Activated CD4-positive, alpha-beta T cell treated with anti-CD3 and anti-CD28 coated beads, Interleukin-2, amount 10 ng/mL, durations not matched to agents 7 days and 5 days (primary cell): ENCODE measurements at places on chromosomes 2 and 18.

- no peak for DNase-seq
Observed at GRCh38 chr2:240786871-240787311, 33.1 kb downstream of the KIF1A start.

DNA sequence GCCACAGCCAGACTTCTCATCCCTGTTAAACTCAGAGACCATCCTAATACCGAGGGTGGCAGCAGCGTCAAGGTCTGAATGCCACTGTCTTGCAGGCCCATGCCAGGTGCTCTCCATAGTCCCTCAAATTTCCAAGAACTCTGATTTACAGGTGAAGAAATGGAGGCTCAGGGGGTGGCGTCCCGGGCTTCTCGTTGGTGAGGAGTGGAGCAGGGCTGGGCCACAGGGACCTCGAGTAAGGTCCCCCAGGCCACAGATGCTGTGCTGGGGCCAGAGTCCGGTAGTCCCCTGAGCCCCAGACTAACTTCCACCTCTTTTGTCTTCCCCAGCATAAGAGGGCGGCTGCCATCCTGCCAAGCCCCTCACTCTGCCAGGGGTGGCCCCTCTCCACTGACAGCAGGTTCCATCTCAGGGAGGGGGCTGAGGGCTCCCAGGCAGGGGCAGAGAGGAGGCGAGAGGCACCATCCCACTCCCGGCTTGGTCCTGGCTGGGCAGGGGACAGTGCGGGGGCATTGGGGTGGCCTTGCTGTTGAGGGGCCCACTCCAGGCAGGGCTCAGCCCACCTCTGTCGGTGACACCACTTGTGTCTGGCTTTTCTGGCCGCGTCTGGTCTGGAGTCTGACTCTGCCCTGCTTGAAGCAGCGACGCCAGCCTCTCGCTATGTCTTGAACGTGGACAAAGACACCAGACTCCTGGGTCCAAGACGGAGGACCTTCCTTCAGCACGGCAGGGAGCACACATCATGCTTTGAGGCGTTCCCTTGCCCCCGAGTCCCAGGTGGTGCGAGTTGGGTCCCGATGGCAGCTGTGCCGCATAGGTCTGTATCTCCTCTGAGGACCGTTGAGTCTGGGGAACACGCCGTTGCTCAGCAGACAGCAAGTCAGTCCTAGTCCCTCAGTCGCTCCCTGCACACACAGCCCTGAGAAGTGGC, 15.9 kb upstream of the KLHL30 start:
- no peak for DNase-seq

DNA sequence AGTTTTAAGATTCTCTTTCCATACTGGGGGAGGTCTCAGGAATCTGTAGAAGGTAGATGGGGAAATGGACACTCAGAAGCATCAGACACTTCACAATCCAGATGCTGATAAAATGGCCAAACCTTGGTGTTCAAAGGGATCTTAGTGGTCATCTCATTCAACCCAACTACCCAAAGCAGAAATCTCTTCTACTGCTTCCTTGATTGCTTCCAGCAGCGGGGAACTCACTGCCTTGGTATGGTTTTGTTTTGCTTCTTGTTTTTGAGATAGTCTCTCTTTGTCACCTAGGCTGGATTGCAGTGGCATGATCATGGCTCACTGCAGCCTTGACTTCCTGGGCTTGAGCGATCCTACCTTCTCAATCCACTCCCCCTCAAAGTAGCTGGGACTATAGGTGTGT, 39.3 kb upstream of the PTMA start:
- DNase-seq = no peak

GRCh38 chr2:236165842-236166795, 2.1 kb downstream of the GBX2 start:
- no peak for DNase-seq

DNA sequence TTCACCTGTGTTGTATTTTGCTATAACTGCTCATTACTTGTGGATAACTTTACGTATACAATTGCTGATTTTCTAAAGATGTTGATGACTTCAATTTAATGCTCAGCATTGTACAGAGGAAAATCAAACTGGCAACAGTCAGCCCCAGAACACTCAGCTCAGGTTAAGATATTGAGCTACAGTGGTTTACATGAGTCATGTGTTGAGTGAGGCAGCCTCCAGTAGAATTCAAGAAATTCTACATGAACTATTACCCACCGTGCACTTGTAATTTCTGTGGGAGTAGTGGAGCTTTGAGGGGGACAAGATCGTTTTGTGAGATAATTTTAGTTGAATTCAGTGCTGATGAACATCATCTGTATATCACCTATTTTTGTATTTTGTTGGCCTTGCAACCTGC, 292.3 kb downstream of the ALPK2 start:
- DNase-seq = no peak

GRCh38 chr18:11654736-11655605, 34.1 kb upstream of the GNAL start:
- DNase-seq = peak; percentile 54

GRCh38 chr2:67938053-67938452, 124.8 kb downstream of the C1D start:
- DNase-seq = no peak

DNA sequence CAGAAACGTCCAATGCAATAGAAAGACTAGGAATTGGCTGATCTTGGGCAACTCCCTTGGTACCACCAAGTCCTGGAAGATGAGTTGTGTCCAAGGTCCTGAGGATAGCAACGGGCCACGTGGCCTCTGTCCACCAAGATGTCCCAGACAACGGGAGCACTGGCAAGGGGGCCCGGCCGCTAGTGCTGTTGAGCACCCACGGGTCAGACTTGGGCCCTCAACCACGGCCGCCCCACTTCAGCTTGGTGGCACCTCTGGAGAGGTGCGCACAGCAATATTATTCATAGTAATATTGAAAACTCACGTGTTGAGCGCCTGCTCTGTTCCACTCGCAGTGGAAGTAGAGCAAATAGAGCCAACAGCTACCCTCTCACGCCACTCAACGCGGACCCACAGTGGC, 19.0 kb downstream of the PASK start:
- DNase-seq = no peak

GRCh38 chr2:159774370-159774990, 23.5 kb downstream of the CD302 start:
- no peak for DNase-seq

- DNase-seq = no peak
Observed at GRCh38 chr2:124001696-124002430, 23.2 kb upstream of the CNTNAP5 start.

GRCh38 chr18:6248017-6248416, 166.7 kb downstream of the L3MBTL4 start:
- no peak for DNase-seq

DNA sequence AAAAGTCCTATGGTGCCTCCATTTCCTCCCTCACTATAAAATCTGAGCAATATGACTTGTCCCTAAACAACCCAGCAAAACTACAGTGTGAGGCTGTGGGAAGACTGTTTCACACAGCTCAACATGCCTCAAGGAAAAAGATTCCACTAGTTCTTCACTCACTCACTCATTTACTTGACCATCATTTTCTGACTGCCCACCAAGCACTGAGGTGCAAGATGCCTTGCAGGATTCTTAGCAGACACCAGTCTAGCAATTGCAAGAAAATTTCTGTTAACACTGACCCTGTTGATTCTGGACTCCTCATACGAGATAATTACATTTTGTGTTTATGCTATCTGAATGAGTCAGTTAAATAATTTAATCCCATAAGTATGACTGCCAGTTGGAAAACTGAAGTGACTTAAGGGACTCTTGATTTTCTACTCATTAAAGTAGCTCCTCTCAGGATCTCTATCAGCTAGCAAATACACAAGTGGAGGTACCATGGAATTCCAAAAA, 51.9 kb upstream of the PCBP1 start:
- DNase-seq = no peak

- DNase-seq = no peak
Observed at GRCh38 chr2:118813601-118814339, 33.7 kb downstream of the EN1 start.

DNA sequence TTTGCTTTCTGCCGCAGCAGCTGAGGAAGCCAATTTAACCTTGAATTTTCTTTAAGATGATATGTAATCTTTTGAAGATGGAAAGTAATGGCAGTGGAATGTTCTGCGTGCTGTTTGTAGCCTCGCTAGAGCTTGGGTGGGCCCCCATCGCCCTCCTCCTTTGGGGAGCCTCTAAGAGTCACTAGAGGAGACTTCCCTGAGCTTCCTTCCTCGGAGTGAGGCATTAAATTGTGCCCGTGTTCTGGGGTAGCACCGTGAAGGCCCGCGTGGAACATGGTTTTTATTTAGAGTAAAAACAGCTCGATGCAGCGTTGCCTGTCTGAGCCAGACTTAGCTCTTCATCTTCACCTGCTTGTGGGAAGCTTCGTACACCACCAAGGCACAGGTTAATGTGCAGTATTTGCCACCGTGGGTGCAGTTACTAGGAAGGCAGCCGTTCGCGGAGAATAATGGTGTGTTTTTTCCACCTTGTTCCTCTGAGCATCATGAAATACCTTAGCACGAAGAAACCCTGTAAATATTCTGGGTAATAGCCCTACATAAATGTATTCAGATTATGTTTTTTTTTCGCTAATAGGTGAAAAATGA, 38.5 kb downstream of the NCK2 start:
- DNase-seq = no peak

DNA sequence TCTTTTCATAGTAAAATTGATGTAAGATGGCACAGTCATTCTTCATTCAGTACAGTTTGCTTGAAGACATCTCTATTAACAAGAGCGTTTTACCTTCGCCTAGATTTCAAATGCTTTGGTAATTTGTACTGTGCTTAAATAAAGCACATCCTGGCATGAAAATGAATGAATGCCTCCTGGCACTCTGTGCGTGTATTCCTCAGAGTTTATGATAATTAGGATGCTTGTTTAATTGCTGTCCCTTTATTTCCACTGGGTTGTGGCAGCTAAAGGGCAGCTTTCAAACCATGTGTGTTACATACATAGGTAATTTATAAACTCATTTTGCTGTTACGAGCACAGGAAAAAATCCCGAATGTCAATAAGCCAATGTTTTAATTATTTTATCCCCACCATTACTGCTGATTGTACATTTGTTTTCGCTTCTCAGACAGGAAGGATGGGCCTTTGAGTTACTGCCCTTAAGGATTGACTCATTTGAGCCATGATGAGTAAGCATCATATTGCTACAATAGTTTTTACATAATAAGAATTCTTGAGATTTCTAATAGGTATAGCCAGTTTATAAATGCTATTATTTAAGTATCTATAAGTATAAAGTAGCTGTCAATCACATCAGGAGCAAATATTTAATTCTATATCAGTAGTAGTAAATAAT, 516.5 kb downstream of the XIRP2 start:
- DNase-seq = no peak

DNA sequence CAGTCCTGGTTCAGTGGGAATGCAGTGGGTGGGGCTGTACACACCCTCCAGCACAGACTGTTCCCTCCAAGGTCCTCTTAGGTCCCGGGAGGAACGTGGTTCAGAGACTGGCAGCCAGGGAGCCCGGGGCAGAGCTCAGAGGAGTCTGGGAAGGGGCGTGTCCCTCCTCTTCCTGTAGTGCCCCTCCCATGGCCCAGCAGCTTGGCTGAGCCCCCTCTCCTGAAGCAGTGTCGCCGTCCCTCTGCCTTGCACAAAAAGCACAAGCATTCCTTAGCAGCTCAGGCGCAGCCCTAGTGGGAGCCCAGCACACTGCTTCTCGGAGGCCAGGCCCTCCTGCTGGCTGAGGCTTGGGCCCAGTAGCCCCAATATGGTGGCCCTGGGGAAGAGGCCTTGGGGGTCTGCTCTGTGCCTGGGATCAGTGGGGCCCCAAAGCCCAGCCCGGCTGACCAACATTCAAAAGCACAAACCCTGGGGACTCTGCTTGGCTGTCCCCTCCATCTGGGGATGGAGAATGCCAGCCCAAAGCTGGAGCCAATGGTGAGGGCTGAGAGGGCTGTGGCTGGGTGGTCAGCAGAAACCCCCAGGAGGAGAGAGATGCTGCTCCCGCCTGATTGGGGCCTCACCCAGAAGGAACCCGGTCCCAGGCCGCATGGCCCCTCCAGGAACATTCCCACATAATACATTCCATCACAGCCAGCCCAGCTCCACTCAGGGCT, 17.5 kb upstream of the FAHD2A start:
- no peak for DNase-seq

DNA sequence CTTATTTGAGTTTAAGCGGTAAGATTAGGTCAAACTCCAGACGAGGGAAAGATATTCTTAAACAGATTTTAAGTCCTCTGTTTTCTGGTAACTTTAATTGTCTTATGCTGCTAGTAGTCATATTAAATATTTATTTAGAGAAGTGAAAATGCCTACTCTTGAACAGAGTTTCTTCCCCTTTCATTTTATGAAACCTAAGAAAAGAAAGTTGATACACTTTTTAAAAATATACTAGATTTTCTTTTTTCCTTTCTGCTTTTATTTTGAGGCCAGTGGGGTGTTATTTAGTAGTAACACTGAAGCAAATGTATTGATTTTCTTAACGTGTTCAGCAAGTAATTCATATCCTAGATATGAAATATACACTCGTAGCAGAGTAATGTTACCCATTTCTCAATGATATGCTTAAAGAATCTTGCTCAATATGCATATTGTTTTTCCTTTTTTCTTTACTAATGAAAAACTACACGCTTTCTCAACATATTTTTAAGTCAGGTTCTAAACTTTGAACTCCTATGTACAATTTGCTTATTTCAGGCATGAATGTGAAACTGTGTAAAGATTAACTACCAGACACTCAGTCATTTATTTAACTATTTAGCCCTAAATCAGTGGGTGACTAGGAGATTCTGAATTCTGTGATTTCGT, 691 bp downstream of the KYNU start:
- DNase-seq = no peak

- DNase-seq = no peak
Observed at GRCh38 chr2:182726473-182726872, 10.4 kb downstream of the DNAJC10 start.

- no peak for DNase-seq
Observed at GRCh38 chr2:58794103-58794502, 553.0 kb upstream of the FANCL start.

DNA sequence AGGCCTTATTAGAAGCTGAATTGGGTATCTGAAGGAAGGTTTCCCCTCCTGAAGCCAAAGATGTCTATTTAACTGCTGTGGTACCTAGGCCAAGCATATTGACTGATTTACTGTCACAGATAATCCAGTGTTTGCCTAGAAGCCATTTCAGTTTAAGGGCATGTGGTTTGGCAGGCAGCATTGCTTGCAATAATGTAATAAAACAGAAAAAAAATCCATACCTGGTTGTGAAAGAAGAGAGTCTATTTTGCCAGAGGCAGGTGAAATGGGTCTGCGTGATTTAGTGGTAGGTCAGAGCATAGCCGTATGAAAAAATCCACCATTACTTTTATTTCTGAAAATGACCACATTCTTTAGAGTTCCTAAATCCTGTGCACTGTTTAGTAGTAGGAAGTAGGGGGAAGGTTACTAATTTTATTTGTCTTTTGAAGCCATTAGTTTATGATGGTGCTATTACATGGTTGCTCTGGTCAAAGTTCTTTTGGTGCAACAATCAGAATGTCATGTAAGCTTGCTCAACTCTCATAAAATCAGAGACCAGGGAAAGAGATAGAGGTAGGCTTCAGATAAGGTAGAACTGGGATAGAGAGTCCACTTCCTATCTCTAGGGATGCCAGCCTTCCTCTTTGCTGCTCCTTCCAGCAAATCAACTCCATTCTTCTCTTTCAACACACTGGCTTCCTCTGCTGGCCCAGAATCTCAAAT, 343.4 kb downstream of the GPD2 start:
- DNase-seq = no peak

GRCh38 chr18:41660654-41661053, 294.4 kb upstream of the PIK3C3 start:
- DNase-seq = no peak
